ENCODE measurements at places on chromosomes 7 and 10.
A peak's percentile ranks its signal among the peaks of the same experiment; 100 is the strongest.

DNA sequence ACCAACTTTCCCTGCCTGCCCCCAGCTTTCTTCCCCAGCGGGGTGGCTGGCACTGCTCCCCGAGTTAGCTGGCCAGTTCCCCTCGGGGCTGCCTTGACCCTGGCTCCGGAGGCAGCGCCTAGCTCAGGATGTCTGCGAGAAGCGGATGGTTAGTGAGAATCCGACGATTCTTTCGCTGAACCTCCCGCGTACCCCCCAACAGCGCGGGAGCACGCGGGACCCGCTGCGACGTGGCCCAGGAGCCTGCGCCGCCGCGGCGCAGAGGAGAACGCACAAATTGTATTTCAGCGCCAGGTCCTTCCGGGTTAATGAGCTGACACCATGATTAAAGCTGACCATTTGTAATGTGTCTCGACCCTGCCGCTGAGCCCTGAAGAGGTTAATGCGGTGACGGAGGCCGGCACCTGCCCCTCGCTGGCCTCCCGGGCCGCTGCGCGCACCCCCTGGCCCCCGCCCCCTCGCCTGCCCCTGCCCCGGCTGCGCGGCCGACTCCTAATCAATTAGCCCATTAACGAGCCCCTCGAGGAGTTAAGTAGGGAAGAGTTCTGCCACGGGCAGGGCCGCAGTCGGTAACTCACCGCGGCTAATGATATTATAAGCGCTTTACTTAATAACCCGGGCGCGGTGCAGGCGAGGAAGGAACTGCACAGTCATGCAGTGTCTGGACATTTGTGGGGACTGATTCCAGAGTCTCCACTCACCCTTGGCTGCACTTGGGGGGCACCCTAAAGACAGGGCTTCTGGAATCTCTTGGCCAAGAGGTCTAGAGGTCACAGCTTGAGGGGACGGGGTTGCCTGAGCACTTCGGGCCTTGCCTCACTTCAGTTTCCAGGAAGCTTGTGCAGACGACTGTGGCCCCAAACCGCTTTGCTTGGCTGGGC lies 1.7 kb upstream of the HMX2 start:
- DNase-seq, result peak; percentile 36

DNA sequence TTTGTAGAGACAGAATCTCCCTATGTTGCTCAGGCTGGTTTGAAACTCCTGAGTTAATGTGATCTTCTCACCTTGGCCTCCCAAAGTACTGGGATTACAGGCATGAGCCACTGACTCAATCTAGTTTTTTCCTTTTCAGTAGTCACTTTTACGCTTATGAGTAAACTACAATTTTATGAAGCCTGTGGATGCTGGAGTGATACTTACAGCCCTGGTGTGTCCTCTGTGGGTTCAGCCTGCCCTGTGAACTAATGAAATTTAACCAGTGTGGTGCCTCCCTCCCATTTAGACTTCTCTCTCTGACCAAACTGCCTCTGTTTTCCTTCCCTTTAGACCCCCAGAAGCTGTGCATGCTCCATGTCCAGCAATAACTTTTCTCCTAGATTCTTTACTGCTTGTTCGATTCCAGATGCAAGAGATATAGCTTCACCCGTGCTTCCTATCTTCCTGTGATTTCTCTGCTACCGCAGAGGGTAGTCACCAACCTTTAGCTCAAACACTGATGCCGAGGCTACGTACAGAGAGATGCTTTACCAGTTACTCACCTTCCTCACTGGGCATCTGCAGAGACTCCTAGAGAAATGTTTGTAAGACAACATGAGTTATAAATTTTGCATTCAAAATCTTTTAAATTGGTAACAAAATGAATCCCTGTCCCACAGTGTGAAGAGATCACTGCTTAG lies 90.8 kb downstream of the KIAA1217 start:
- DNase-seq, result no peak

- DNase-seq, result peak; percentile 74
Observed at GRCh38 chr10:133230387-133231195, 574 bp downstream of the UTF1 start.

GRCh38 chr7:1696671-1697498 lies 26.8 kb downstream of the ELFN1 start:
- no peak for DNase-seq

DNA sequence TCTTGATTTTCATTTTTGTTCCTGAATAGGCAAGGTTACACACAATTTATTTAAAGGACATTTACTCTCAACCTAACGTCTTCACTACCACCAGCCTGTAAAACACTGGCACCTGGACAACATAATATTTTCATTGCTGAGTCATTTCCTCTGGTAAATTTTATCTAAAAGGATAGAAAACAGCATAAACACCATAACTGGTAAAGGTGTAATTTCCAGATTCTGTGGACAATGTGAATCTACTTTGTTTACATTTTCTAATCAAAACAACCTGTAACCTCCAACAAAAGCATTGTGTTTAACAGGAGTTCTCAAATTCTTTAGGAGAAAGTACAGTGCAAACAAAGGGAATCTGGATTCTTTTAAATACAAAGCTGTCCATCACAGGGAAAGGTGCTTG lies 472.0 kb upstream of the AKR1E2 start:
- DNase-seq, result no peak

GRCh38 chr7:108650467-108650866 lies 80.8 kb downstream of the DNAJB9 start:
- no peak for DNase-seq

Data from GM20000 (cell line).